ENCODE measurements at places on chromosomes 1 and 21.

- no peak for DNase-seq
Measured at GRCh38 chr1:54894271-54894670, 7.3 kb upstream of the DHCR24 start.

DNA sequence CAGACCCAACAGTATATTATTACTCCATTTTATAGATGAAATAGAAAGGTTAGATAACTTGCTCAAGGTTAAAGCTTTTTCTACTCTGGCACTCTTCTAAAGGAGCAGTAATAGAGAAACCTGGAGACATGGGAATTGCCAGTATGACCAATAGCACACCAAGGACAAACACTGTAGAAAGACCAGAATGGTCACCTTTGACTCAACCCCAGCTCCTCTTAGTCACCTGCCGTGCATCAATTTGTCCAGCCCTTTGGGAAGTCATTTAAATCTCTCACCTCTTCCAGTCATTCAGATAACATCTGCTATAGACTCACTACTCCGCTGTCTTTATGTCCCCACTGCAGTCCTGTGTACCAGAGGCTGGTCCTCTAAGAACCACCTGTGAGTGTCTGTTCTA lies 23.9 kb upstream of the SLC44A3 start:
- no peak for DNase-seq

DNA sequence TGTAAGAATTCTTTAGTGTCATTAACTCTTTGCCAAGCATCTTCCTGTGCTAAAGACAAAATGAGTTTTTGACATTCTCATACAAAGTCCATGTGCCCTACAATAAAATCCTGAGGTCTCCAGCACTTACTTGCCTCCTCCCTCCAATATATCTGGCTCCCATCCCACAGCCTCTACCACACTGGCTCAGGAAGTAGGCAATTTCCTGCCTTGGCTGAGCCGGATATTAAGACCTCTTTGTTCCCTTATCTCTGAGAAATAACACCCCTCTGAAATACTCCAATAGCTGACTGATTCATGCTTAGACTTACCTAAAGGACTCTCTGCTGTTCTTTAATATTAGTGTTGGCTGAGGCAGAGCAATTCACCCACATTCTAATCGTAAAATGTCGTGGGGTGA lies 37.6 kb upstream of the GORAB start:
- no peak for DNase-seq

DNA sequence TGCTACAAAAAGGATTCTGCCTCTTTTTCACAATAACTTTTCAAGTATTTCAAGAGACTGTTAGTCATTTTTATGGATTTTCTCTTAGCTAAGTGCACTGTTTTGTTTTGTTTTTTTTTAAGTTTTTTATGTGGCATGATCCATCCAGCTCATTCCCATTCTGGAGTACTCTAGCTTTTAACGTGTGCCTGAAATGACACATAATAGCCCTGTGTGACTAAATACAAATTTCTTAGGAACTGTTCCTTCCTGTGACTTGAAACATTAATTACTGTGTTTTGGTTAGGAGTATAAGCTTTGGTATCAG lies 143.9 kb downstream of the HS2ST1 start:
- DNase-seq: no peak

DNA sequence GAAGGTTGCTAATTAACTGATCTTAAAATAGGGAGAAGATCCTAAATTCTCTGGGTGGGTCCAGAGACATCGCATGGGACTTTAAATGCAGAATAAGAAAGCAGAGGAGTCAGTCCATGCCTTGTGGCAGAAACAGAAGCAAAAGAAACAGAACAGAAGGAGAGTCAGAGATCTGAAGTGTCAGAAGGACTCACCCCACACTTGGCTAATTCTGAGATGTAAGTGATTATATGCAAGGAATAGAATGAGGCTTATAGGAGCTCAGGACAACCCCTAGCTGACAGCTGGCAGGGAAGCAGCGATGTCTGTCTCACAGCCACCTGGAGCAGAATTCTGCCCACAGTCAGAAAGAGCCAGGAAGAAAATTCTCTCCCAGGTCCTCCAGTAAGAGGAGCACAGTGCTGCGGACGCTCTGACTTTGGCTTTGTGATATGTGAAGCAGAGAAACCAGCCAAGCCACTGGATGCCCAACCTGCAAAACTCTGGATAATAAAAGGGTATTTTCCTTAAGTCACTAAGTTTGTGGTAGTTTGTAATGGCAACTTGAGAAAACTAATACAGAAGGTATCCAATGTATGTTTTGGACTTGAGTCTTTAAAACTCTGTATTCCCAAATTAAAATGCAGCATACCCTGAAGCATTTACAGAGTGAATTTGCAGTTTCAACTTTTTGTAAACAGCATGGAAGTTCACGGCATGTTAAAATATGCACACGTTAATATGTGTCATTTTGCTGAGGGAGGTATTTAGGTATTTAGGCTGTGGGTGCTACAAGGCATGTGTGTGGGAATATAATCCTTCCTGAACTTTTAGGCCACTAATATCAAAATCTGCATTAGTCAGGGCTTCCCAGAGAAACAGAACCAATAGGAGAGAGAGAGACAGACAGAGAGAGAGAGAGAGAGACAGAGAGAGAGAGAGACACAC lies 388.5 kb downstream of the PCP4 start:
- DNase-seq: no peak

GRCh38 chr1:154614901-154615300 lies 6.9 kb upstream of the ADAR start:
- no peak for DNase-seq

DNA sequence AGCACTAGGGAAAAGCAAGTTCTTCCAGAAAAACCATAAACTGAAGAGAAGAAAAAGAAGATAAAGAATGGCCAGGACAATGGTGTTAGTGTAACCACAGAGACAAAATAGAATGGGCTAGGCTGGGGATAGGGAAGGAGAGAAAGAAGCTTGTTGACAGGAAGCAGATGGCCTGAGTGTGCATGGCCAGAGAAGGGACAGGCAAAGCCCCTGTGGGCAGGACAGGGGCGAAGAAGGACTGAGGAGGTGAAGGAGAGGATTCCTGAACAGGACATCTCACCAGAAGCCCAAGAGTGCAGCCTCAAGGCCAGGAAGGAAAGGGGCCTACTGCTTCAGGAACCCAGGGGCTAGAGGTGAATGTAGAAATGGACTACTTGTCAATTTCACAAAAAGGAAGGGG lies 29.3 kb downstream of the IQGAP3 start:
- no peak for DNase-seq

DNA sequence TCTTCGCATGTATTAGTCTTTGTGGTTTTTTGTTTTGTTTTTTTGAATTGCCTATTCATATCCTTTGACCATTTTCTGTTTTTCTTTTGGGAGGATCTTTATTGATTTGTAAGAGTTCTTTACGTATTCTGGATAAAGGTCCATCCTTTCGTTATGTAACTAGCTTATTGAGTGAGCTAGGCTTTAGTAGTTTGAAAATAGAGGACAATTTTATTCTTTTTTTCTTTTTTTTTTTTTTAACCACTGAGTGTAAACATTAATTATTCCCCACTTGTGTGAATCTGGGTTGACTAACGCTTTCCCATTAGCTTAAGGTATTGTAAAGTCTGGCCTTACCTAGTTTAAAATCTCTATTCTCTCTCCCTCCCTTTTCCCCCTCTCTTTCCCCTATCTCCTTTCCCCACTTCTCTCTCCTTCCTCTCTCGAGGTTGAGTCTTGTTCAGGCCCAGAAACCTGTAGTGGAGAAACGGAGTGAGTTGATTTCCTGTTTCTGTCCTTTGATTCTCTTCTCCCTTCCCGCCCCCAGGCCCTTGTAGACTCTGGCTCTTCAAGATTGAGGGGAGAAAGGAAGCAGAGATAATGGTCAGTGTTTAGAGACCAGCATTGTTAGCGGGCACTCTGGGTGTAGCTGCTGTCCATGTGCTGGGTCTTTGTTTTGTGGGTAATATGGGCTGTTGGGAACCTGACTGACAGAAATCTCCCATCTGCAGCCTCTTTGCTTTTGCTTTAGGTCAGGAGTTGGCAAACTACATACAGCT lies 1.5 kb downstream of the MORC3 start:
- no peak for DNase-seq

GRCh38 chr1:163927493-163927892 lies 605.7 kb downstream of the NUF2 start:
- DNase-seq: no peak

DNA sequence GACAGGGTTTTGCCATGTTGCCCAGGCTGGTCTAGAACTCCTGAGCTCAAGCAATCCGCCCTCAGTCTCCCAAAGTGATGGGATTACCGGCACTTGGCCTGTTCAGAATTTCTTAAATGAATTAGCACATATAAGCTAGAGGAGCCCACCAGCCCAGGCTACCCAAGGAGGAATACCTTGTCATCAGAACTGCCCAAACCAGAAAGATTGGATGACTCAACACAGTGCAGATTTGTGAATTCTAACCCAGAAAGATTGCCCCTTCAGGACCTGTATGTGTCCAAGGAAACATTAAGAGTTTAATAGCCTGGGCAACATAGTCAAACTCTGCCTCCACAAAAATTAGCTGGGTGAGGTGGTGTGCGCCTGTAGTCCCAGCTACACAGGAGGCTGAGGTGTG lies 14.0 kb upstream of the LIN9 start:
- no peak for DNase-seq

DNA sequence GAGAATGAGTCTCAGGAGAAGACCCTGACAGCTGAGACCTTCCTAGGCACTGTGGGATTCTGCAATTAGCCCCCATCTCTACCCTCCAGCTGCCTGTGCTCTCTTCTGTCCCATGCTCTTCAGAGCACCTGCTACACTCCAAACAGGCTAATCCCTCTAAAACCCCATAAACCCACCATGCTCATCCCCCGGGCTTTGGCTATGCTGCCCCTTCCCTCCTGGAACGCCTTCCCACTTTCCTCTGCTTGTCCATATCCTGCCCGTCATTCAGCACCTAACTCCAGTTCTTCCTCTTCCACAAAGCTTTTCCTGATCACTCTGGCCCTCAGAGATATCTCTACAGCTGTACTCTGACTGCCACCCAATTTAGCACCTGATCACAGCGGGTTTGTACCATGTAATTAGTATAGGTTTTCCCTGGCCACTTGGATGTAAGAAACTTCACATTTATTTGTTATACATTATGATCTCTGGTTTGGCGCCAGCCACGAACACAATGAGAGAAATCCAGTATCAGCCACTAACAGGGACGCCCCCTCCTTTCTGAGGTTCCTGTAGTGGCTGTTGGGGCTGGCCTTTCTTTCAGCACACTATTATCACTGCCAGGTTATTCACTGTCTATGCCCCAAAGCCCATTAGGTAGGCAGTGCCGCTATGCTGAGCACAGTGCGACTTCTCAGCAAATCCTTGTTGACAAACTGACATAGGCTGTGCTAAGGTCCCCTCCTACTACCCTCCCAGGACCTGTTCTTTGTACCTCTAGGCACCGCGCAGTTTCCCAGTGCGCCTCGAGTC lies 45.1 kb downstream of the CDC7 start:
- no peak for DNase-seq
